Cortex of kidney (tissue), 1 donor: ENCODE measurements at places on chromosomes 1 and 21.

DNA sequence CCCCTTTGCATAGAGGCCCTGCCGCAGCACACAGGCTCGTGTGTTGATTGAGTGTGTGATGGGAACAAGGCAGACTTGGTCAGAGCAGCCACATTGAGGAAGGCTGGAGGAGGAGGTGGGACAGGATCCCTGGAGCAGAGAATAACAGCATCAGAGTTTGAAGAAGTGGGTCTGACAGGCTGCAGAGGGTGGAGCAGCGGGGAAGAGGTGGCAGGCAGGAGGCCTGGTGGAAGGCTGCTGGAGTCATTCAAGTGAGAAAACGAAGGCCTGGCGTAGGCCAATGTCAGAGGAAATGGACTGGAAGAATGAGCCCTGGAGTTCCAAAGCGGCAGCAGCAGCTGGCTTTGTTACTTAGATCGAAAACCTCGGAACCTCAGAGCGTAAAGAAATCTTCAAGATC, 115.0 kb upstream of the GRIK3 start:
- DNase-seq = no peak

GRCh38 chr1:164707868-164708331, 148.9 kb downstream of the PBX1 start:
- DNase-seq = no peak

GRCh38 chr1:234330843-234331215, 42.4 kb upstream of the COA6 start:
- no peak for DNase-seq

DNA sequence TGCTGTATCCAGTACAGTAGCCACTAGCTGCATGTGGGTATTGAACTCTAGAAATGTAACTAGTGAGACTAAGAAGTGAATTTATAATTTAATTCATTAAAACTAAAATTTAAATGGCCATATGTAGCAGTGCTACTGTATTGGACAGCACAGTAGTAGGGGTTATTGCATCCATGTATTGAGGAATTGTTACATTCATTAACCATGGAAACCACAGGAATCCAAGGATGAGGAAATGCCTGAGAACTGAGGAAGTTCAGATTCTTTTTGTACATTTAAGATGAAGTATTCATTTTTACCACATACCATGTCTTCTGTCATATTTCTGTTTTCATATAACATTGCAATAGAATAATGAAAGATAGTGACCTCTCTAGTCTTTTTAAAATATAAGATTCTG, 2.6 kb downstream of the MTF2 start:
- no peak for DNase-seq

- no peak for DNase-seq
Measured at GRCh38 chr1:53257454-53258081, 19.2 kb upstream of the MAGOH start.

GRCh38 chr1:220565670-220566069, 37.7 kb downstream of the MARK1 start:
- DNase-seq = no peak

GRCh38 chr21:29164323-29164942, 34.0 kb downstream of the MAP3K7CL start:
- no peak for DNase-seq

GRCh38 chr1:202890392-202890791, 1.4 kb upstream of the RABIF start:
- DNase-seq = no peak

DNA sequence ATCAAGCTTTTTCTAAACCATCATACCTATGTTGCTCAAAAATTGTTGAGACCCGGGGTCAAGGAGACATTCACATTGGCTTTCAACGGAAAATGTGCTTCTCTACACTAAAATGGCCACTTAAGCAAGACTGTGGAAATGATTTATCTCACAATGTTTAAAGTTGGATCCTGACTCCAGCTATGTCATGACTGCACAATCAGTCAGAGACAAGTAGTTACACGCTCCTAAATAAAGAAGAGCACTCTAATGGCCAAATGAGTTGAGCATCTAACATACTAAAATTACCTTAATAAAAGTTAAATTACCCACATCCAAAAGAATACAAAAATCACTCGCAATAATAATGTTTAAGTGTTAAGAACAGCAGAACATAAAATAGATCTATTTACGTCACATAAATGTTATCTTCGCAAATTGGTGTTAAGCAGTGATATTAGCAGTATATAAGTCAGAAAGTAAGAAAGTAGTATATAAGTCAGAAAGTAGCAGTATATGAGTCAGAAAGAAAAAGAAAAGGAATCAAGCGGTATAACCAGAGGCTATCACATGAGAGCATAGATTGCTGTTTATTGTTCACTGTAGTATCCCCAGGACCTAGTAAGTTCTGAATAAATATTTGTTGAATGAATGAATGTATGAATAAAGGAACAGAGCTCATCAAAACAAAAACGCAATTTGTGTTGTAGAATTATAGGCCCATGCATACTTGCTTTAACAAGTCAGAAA, 28.4 kb downstream of the ZNF281 start:
- DNase-seq = no peak

GRCh38 chr1:207810173-207810572, 58.3 kb downstream of the CD46 start:
- DNase-seq = no peak

DNA sequence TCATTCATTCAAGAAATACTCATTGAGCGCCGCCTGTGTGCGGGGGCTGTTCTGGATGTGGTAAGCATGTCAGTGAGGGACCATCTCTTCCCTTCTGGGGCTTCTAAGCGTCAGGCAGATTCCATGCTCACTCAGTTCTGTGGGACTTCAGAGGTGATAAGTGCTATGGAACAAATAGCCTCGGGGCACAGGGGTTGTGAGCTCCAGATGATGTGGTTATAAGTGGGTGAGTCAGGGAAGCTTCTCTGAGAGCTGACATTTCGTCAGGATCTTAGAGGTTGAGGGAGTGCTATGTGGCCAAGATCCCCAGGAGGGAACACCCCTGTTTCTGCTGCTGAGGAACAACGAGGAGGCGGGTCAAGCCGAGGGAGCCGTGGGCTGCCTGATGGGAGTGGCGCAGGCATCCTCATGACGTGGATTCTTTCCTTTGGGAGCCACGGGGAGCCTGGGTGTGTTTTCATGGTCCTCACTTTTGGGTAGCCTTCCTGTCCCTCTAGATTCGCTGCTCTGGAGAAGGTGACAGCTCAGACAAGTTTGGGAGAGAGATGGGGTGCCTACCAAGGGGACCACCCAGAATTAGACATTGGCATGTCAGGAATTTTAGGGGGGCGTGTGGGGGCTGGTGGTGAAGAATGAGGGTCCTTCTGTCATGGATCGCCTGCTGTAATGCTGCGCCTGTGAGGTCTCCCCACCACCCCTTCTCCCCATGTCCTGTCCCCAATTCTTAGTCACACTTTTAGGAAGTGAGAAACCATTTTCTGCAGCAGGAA, 38.5 kb downstream of the HUNK start:
- no peak for DNase-seq

DNA sequence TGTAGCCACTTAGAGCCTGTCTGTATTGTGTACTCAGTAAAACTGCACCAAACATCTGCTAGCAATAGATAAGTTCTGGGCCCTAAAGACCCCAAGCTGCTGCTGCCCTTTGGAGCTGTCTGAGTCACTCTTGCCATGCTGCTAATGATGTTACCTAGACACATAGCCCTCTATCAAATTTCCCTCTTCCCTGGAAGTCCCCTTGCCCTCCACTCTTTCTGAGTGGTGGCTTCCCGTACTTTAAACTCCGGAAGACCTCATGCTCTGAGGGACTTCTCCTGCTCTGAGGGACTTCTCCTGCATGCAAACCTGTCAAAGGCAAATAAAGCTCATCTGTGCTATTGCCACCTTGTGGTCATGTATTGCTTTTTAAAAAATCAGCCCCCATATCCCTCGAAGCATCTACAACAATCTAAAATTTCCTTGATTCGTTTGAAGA, 34.0 kb downstream of the FH start:
- no peak for DNase-seq

DNA sequence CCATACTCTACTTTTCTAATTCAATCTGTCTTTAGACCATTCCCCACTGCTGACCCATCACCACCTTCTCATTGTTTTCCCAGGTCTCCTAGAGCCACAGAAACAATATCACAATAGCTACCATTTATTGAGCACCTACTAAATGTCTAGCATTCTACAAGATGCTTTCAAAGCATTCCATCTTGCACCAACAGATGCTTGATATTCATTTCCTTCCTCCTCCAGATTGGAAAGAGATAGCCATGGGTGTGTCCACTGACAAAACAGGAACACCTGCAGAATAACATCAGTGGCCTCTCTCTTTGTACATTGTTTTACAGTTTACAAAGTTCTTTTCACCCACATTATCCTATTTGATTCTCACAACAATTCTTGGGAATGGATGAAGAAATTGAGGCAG, 2.2 kb downstream of the RAB3B start:
- no peak for DNase-seq
